ENCODE measurements at places on chromosomes 6 and 20.

DNA sequence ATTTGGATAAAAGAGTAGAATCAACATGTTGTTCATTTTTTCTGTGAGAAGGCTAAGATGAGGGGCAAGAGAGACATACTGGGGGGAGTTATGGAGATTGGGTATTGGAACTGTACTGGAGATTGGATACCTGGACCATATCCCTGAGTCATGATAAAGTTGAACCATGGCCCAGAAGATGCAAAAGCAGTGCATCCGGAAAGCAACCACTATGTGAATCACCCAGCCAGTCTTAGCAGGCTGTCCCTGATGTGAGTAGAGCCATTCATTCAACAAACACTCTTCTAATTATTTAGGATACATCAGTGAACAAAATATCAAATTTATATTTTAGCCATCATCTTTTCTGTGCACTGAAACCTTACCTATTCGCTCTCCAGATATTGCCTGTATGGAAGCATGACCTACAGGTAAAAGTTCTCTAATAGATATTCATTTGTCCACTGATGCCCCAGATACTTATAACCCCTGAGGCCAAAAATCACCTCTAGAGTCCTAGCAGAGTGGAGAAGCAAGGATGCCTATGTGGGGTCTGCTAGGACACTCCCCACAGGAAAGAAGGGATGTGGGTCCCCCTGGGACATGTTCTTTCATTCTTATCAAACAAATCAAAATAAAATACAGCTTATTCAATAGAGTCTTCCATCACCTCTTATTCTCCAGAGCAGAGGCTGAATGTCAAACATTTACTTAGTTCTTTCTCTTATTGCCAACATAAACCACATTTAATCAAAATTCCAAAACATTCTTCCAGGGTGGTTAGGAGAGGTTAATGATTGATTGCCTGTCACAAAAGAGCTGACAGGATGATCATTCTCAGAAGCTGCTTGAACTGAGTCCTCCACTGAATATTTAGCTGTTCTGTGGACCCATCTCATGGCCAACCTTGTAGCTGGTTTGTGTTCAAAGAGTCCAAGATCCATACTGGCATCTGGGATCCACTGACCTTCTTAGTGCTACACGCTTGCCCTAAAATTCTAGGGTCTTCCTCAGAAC, 37.0 kb upstream of the PKHD1 start:
- DNase-seq: no peak

DNA sequence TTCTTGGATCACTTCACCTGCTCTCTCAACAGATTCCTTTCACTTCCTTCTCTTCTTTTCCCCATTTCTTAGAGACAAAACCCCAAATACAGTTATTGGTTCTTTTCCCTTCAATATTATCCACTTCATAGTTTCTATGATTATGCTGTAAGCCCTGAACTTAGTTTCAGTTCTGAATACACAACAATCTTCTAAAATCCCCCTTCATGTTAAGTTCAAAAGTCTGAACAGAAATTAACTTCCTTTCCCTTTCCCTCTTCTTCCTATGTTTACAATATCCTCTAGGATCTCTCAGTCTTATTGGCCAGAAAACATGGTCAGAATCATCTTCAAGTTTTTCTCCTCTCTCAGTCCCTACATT, 57.7 kb downstream of the OGFRL1 start:
- no peak for DNase-seq

- no peak for DNase-seq
Observed at GRCh38 chr20:61436283-61436666, 184.2 kb downstream of the CDH4 start.

- DNase-seq: no peak
Observed at GRCh38 chr20:34143951-34144350, 31.9 kb upstream of the EIF2S2 start.

GRCh38 chr6:108587258-108588059, 26.7 kb downstream of the FOXO3 start:
- no peak for DNase-seq

DNA sequence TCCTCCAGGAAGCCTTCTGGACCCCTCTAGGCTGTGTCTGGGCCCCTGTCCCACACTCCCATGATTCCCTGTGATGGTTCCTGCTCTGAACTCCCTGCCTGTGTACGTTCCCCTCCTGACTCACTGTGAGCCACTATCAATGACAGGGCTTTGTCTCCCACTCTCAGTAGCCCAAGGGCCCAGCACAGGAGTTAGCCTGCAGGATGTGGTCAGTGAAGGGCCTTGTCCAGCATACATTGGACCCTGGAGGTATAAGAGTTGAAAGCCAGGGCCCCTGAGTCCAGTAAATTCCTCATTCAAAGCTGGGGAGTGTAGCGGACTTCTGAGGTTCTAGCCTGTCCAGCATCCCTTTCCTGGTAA, 19.0 kb downstream of the ZBP1 start:
- no peak for DNase-seq

DNA sequence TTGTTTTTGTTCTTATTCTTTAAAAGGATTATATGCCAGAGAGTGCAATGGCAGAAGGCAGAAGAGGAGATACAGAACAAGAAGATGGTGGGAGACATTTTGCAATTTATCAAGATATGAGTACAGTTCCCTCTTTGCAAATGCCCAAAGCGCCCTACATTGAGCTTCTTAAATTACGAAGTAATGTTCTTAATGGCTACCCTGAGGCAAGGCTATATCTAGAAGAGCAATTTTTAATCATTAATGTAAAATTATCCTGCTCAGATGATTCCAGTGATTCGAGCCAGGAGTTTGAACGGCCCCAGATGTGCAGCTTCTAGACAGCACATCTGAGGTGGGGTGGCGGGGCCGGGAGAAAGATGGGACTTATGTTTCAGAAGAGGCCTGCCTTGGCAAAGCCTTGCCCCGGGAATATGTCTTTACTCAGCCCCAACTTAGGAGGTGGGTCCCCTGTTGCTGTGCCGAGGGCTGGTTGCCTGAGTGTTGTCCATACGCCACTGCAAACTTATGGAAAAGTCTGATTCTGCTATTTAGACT, 84.9 kb upstream of the MLN start:
- DNase-seq: no peak

GRCh38 chr6:156464100-156464878, 312.9 kb upstream of the ARID1B start:
- no peak for DNase-seq

Measured in activated CD4-positive, alpha-beta memory T cell treated with anti-CD3 and anti-CD28 coated beads for 36 hours (primary cell).